ENCODE measurements at places on chromosomes 6 and 20.

- DNase-seq: no peak
These were observed 49.9 kb upstream of the TAGAP start for GRCh38 chr6:159094444-159095252.

DNA sequence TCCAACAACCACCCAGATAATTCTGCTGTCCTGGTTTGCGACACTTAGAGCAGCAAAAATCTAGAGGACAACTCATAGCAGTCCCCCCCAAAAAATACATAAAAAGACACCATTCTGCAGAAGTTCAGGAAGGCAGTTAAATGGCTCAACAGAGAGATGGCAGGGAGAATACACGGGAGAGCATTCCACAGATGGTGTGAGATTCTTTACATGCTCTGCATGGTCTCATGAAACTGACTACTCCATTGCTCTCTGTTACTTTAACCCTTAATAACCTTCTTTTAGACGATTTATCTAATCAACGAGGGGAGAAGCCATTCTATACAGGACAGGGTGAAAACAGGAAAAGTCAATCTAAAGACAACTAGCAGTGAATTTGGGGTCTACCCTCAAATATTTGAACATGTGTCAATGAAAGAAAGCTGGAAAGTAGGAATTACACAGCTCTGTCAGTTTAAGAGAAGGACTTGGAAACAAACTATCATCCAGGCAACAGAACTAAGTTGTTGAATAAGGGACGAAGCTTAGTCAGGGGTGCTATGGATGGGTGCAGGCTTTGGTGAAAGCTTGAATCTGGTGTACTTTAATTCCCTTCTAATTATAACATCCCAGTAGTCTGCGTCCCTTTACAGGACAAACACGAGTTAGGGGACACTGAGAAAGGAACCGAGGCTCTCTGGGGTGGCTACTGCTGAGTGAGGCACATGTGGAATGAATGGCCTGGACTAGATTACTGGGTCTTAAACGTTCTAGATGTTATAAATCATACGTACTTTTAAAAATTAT is 5.1 kb downstream of the PERP start:
- no peak for DNase-seq

DNA sequence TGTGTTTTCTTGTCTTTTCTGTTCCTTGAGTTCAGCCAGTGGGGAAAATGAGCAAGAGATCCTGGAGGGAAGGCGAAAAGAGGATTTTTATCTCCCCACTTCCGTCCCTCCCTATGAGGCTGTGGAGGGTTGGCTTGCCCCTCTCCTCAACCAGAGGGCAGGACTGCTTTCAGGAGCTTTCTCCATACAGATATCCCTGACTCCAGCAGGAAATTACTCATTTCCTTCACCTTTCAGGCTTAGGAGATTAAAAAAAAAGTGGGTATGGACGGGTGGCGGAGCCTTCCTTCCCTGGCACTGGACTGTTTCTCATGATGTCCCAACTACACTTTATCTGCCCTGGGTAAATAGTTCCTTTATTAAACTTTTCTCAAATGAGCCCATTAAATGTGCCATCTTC is 241.2 kb downstream of the FRK start:
- DNase-seq: no peak

GRCh38 chr6:170131351-170131750 is 159.5 kb downstream of the DLL1 start:
- no peak for DNase-seq

Measured in AG09309 (cell line).